GM13977 (cell line): ENCODE measurements at places on chromosomes 2 and 18.
A peak's percentile ranks its signal among the peaks of the same experiment; 100 is the strongest.

GRCh38 chr18:27004056-27004829, 138.7 kb upstream of the AQP4 start:
- no peak for DNase-seq

GRCh38 chr2:46075848-46076247, 221.4 kb upstream of the EPAS1 start:
- DNase-seq: no peak

DNA sequence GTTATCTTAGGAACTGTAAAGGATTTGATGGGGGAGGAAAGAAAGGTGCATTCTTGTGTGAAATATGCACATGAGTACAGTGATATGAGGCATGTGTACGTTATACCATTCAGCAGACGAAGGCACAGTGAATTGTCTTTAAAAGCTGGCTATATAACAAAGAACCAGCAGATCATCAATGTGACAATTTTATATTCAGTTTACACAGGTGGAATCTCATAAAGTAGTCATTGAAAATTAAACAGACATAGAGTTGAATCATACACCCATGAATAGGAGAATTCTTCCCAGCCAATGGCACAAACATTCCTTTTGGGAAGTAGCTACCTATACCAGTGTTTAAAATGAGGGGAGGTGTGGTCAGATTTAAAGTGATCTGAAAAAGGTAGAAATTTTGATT, 470.3 kb downstream of the DSC3 start:
- no peak for DNase-seq

DNA sequence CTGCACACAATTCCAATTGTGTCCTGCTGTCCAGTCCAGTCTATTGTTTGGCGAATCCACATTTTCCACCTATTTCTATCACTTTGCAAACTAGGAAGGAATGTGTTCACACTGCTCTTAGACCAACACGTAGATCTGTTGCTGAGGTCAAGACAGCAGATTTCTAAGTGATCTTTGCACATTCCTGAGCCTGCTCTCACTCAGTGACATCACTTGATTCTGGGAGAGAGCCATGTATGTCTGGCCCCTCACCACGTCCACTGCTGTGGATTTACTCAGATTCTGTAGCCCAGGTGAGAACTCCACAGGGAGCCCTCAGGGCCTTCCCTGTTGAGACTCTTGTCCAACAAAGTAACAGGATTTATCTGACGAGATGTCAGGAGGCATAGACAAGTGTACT, 317.2 kb downstream of the TSN start:
- DNase-seq: no peak

- no peak for DNase-seq
Observed at GRCh38 chr2:83596592-83597282, 862.3 kb downstream of the SUCLG1 start.

- DNase-seq: peak; percentile 43
Observed at GRCh38 chr2:98346311-98347236, at the start of gene CNGA3. Gene CNGA3, plus strand, starts transcription at chr2:98346456. Its CDS starts 23,520 bp downstream, at chr2:98369976.
